Stimulated activated CD8-positive, alpha-beta memory T cell treated with anti-CD3 and anti-CD28 coated beads, Interleukin-2, amount 100 ng/mL, for 1 hour (primary cell): ENCODE measurements at places on chromosomes 2 and 18.

DNA sequence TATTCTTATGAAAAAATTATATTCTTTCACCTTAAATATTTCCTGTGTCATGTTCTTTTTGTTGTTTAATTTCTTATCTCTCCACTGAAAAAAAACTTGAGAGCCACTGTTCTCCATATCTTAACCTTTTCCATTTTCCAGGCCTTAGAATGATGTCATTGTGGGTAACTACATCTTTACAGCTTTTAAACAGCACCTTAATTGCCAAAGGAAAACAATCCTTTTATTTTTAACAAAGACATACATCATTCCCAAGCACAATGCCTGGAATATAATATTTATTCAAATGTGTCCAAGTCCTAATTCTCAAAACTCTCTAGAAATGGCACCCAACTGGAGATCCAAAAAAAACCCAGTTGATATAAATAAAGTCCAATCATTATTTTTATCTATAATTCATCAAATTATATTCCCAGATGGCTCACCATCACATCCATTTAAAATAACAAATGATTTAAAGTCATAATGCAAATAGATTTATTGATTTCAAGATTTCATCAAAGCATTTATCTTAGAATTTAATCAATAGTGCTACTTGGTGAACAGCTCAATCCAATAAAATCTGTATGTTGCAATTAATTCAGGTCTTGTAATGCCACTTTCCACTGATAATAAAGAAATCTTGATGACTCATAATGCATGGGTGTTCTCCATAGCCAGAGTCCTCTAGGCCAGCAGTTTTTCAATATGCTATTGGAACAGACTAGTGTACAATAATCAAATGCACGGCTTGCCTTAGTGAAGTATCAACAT is 107.1 kb upstream of the MAPRE2 start:
- DNase-seq: no peak

- DNase-seq: no peak
Observed at GRCh38 chr2:67164771-67165522, 232.2 kb upstream of the ETAA1 start.

DNA sequence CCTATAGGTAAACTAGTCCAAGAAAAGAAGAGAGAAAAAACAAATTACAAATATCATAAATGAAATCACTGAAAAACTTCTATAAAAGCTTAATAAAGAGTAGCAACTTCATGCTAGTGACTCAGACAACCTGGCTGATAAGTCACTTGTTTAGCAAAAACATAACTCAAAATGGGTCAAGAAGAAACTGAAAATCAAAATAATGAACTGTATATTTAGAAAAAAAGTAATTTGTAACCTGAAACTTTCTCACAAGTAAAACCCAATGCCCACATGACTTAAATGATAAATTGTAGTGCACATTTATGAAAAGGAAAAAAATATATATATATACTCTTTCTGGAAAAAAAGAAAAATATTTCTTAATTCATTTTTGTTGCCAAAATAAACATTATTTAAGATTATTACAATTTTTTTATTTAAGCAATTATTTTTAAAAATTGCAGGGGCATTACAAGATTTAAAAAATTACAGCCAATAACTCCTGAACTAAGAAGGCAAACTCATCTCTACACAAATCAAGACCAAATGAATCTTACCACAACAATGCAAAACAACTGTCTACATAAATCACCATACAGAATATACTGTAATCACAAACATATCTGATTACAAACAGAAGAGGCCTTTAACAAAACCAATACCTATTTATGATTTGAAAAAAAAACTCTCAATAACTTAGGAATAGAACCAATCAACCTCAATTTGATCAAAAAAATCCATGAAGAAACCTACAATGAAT is 406.3 kb downstream of the CDH7 start:
- DNase-seq: no peak

GRCh38 chr2:47784352-47784851 is 1.5 kb downstream of the MSH6 start:
- no peak for DNase-seq

DNA sequence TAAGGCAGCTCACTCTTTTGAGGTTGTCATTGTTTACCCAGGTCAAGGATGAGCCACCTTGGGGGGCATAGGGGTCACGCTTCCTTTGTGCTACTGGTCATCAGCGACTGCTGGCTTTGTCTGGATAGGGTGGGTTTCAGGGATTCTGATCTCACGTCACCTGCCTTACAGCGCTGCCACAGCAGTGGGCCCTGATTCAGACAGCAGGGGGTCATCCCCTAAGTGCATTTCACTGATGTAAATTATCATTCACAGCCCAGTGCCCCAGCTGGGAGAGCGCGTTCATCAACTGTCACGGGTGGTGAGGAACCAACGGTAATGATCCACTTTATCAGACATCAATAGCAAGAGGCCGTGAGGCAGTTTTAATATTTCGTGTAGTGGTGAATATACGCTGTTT is 291.2 kb downstream of the NEDD4L start:
- DNase-seq: no peak

DNA sequence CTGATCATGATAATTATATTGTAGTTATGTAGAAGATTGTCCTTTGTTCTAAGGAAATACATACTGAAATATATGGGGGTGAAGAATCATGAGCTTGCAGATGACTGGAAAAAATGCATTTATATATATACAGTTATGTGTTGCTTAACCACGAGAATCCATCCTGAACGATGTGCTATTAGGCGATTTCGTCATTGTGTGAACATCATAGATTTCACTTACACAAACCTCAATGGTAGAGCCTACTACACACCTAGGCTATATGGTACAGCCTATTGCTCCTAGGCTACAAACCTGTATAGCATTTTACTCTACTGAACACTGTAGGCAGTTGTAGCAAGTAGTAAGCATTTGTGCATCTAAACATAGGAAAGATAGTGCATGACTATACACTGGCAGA is 2.6 kb upstream of the ACAA2 start:
- no peak for DNase-seq

DNA sequence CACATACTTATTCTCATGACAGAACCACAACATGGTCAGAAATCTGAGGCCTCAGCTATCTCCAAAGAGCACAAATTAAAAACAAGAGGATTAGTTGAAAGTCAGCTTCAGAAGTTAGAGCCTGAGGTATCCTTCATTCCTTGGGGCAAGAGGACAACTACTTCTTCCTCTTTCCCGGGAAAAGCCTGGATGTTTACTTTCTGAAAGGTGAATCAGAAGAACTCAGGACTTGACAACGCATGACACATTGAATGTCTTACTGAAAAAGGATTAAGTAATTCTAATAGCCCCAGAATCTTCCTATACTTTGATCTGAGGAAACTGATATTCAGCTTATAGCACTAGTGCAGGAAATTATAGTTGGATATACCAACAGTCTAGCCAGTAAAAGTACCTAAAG is 573.2 kb downstream of the METTL4 start:
- no peak for DNase-seq
